ENCODE measurements at places on chromosomes 2 and 18.
A peak's percentile ranks its signal among the peaks of the same experiment; 100 is the strongest.

GRCh38 chr2:208793434-208793833 is 386.8 kb downstream of the PTH2R start:
- DNase-seq, result no peak

DNA sequence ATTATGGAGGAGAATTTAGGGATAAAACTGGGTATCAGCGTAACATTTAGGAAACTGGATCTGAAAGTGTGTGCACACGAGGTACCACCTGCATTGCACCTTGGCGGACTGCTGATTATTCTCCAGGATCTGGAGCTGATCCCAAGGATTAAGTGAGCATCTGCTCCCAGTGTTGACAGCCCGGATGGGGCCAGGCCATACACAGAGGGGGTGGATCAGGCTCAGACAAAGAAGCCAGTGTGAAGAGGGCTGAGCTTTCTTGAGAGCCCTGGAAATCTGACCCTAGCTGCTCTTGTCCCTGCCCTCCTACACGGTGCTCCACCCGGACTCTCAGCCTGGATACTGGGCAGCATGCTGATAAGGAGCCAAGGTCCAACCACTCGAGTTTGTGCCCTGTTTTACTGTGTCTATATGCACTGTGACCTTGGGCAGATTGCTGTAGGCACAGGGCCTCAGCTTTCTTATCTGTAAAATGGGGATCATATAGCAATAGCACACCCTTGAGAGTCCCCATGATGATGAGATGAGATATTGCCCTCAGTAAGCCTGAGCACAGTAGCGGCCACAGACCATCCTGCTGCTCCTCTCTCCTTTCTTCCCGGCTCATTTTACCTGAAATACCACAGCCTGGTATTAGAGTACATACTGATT is 396.8 kb upstream of the CELF4 start:
- DNase-seq, result no peak

GRCh38 chr2:24329700-24330099 is 30.6 kb downstream of the ITSN2 start:
- DNase-seq, result no peak

GRCh38 chr2:30239986-30240752 is 8.8 kb downstream of the LBH start:
- no peak for DNase-seq

DNA sequence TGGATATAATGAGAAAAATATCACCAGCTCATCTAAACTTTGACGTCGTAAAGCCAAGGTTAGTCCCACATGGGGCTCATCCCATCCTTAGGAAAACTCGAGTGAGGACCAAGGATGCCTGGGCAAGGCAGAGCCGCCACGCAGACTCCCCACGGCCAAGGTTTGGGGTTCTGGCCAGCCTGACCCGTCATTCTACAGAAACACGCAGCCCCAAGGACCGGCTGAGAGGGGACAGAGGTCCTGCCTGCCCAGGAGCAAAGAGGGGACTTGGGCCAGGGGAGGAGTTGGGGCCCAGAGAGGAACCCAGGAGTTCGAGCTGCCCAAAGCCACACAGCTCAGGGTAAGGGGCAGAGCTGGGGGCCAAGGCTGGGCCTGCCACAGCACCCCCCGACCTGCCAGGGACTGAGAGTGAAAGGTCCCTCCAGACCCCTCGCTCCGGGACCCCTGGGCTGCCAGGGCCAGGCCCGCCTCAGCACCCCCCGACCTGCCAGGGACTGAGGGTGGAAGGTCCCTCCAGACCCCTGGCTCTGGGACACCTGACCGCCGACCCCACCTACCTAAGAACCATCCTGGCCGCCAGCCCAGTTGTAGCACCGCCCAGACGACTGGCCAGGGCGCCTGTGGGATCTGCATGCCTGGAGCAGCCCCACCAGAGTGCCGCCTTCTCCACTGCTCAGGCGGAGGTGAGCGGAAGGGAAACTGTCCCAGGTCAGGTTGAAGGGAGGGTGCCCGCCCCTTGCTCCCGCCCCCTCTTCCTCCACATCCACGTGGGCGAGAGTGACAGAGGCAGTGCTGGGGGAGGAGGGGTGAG is at the start of gene PDCD1:
Gene PDCD1, minus strand, starts transcription at position 689 of the 811 bp plus-strand sequence. Its CDS starts 56 bp downstream, at position 633.
- DNase-seq, result peak; percentile 80

GRCh38 chr2:38876407-38876806 is 631 bp downstream of the MORN2 start:
- DNase-seq, result no peak

Data from activated naive CD8-positive, alpha-beta T cell treated with anti-CD3 and anti-CD28 coated beads for 36 hours (primary cell).